ENCODE measurements at places on chromosomes 5 and 9.

GRCh38 chr5:144015961-144016360, 154.5 kb downstream of the YIPF5 start:
- no peak for DNase-seq

DNA sequence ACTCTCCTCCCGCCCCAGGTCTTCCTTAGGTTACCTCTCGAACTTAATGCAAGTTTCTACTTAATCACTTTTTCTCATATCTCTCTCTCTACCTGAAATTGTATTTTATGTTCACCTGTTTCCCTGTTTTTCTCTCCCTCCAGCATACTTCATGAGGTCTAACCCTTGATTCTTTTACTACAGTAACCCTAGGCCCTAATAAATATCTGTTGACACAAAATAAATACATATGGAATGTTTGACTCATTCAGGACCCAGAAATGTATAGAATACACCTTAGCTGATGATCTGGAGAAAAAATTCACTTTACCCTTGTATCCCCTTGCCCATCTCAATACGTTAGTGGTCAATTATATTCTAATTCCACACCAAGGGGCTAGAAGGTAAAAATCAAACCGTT, 250.9 kb upstream of the PTGER4 start:
- no peak for DNase-seq

- no peak for DNase-seq
Measured at GRCh38 chr9:80076162-80076561, 504.4 kb downstream of the TLE4 start.

DNA sequence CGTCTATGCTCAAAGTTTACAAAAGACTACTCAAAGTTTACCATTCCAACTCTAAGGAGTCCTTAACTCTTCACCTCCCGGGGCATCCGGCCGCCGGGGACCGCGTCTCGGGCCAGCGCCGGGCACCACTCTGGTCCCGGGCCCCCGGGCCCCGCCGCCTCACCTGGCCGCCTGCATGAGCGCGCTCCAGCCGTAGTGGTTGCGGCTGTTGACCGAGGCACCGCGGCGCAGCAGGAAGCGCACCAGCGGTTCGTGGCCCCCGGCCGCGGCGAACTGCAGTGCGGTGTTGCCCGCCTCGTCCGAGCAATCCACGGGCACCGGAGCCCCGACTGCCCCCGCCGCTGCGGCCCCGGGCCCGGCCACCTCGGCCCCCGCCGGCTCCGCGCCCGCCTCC, 388 bp downstream of the ANKS6 start:
- no peak for DNase-seq

DNA sequence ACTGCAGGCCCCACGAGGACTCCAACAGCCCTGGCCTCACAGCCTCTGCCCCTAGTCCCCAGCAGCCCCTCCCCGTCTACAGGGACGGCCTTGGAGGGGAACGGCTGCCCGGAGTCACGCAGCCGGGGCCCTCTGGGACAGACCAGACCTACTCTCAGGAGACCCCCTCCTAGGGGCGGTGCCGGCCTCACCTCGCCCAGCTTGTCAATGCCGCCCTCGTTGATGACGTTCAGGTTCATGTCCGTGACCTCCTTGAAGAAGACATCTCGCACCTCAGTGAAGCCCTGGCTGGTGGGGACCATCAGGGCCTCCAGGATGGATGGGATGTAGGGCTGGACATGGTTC, 58.6 kb downstream of the LRSAM1 start:
- no peak for DNase-seq

Measured in H54 (cell line).